ENCODE measurements at places on chromosomes 12 and 14.

GRCh38 chr14:68544081-68544892, 248.6 kb downstream of the ZFP36L1 start:
- no peak for DNase-seq

- DNase-seq = no peak
Observed at GRCh38 chr12:89943463-89943862, 234.8 kb upstream of the ATP2B1 start.

DNA sequence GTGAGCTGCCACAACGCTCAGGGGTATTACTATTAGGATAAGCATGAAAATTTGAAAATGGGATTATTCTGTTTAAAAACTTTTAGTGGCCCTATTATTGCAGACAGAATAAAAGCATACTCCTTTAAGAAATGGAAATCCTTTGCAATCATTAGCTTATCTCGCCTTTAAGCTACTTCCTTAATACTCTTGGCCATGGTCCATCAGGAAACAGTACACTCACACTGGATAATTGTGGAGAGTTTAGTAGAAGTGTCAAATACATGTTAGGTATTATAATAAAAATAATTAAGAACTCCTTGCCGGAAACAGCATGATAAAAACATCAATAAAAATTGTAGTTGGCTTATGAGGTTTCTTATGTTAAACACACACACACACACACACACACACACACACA, 100.4 kb upstream of the PPFIA2 start:
- no peak for DNase-seq

- no peak for DNase-seq
Observed at GRCh38 chr12:59634254-59634653, 38.4 kb downstream of the SLC16A7 start.

DNA sequence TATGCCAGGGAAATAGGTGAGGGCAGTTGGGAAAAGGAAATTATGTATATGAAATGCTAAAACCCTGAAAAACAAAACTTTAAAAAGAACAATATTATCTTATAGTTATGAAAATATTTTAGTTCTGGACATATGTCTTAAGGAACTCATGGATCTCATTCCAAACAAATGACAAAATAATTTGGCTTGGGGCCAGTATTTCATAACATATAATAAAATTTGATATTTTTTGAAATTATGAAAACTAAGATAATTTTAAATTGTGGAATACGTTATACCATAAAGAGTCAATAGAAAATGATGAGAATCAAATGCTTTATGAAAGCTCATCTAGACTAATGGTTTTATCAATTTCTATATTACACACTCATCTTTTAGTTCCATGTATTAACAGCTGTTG, 173.8 kb upstream of the DCN start:
- DNase-seq = no peak

DNA sequence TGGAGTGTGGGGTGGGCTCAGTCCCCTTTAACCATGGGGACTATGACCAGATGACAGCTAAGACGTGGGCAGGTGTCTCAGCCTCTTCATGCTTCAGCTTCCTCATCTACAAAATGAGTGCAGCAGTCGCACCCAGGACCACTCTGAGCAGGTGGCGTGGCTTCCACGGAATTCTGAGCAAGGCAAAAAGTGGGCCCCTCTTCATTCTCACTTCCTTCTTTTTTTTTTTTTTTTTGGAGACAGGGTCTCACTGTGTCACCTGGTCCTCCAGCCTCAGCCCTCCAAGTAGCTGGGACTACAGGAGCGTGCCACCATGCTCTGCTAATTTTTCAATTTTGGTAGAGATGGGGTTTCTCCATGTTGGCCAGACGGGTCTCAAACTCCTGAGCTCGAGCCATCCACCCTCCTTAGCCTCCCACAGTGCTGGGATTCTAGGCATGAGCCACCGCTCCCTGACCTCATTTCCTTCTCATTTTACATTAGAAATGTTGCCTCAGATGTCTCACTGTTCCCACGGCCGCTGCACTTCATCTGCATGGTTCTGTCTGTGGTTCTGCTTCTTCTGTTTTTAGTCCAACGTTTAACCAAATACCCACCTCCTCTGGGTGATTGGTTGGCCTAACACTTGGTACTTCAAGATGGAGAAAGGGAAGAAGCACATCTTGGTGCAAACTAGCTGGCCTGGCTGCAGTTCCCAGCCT, 41.3 kb upstream of the BCL7A start:
- no peak for DNase-seq

- DNase-seq = peak; percentile 1
Observed at GRCh38 chr12:40502322-40502721, 189.9 kb upstream of the CNTN1 start.

DNA sequence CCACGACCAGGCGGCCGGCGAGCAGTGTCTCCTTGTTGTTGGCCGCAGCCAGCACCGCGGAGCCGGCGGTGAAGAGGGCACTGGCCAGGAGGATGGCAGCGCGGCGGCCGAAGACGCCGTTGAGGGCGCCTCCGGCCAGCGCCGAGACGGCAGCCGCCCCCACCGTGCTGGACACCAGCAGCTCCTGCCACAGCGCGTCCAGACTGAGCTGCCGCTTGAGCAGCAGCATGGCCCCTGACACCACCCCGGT, 691 bp downstream of the SLC2A13 start:
- no peak for DNase-seq

DNA sequence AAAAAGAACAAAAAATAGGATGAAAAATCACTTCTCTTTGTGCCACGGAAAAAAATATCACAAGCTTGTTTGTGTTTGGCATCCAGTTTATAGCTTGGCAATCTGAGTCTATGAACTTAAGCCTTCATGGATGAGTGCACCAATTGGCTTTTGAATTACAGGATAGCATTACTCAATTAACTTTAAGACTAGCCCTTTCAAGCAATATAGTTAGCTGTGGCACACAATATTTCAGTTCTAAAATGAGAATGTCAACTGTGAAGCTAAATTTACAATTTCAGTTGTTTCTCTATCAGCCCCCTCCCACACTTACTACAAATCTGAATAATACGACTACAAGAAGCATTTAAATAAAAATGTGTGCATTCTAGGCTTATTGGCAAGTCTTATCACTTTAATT, 8.3 kb downstream of the RERG start:
- no peak for DNase-seq

GRCh38 chr14:75147423-75148071, 20.7 kb upstream of the NEK9 start:
- DNase-seq = no peak

DNA sequence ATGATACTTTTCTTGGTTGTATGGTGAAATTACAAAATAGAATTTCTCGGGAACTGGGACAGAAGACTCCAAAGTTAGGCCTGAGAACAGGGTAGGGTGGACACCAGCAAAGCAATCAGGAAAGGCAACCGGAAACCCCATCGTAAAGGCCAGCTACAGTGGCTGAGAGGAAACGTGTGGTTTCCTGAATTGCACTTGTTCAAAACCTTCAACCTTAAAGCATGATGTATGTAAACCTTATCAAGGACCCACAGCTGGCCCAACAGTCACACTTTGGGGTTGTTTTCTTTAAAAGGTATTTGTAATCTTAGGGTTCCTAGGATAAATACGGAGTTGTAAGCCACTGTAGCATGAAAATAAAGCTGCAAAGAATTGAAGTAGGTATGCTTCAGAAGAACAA, 2.2 kb upstream of the PTGDR start:
- DNase-seq = no peak

GRCh38 chr14:33511851-33512640, 438.8 kb downstream of the EGLN3 start:
- no peak for DNase-seq

DNA sequence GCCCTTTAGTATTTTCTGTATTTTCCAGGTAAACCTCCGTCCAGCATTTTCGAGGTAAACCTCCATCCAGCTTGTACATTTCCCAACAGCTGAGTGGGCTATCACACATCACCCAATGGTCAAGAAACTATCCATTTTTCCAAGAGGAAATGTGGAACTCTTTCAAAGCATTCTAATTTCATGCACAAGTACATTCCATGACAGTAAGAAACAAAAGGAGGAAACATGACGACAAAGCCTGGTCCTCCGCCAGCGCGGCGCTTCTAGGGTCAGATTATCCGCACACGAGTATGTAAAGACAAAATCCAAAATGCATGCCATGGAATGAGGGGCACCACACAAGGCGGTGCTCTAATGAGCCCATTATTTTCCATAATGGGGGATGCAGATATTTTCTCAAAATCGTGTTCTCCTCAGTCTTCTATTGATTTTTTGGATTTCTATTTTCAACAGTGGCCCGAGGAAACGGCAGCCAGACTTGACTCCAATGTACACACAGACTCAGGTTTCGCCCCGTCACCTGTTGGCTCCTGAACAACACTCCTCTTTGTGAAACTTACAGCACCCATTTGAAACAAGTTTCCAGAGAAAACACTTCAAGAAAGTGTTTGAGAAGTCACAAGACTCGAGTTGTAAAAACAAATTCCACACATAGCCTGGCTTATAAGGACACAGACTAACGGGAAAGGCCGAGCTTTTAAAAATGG, 107.4 kb downstream of the PRICKLE1 start:
- no peak for DNase-seq

GRCh38 chr12:38391007-38391406, 74.4 kb downstream of the ALG10B start:
- no peak for DNase-seq

DNA sequence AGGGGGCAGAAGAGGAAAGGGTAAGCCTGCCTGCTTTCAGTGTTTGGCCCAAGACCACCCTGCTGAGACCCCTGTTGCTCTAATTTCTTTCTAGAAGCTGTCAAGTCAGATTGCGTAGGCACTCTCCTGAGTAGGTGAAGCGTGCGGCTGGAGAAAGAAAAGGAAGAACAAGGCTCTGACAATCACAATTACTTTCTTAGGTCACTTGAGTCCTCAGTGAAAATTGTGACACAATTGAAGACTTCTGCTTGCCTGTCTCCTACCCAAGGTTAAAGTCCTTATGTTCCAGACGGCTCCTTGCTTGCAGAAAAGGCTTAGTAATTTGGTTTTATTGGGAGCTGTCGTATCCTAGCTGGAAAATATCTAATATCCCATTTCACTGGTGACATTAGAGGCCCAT, 721 bp upstream of the CTSG start:
- DNase-seq = no peak

GRCh38 chr12:113220593-113221180, 577 bp upstream of the TPCN1 start:
- DNase-seq = no peak

GRCh38 chr12:29104516-29104915, 44.6 kb upstream of the FAR2 start:
- no peak for DNase-seq

GRCh38 chr14:23423657-23424056, 11.8 kb downstream of the MYH7 start:
- no peak for DNase-seq

GRCh38 chr12:52687497-52688385, 7.5 kb upstream of the KRT1 start:
- DNase-seq = no peak

DNA sequence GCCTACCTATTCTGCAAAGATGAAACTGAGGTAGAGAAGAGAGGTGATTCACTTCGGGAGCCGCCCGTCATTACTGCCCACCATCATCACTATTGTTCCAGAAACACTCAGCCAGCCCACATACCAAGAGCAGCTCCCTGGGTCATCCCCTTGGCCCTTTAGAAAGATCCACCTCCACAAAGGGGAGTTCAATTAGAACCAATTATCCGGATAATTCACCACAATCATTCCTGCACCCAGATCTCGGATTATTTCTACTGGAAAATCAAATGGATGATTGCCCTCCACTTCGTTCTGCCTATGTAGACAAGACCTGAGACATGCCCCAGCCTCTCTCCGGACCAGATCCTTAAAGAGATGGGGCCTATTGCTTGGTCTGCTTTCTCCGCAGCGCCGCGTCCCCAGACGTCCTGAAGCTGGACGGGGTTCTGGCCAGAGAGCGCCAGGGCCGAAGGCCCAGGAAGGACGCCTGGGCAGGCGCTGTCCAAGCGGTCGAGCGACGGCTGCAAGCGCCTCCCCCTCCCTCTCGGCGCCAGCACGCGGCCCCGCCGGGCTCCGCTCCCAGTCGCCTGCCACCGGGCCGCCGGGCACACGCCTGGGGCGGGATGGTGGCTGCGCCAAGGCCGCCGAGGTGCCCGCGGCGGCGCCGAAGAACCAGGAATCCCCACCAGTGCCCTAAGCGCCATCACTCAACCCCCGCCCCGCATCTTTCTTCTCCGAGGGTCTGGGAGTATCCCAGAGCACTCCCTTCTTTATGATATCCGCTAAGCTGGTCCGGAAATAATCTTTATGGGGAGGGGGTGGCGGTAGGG, 1.3 kb upstream of the ASCL1 start:
- DNase-seq = no peak

DNA sequence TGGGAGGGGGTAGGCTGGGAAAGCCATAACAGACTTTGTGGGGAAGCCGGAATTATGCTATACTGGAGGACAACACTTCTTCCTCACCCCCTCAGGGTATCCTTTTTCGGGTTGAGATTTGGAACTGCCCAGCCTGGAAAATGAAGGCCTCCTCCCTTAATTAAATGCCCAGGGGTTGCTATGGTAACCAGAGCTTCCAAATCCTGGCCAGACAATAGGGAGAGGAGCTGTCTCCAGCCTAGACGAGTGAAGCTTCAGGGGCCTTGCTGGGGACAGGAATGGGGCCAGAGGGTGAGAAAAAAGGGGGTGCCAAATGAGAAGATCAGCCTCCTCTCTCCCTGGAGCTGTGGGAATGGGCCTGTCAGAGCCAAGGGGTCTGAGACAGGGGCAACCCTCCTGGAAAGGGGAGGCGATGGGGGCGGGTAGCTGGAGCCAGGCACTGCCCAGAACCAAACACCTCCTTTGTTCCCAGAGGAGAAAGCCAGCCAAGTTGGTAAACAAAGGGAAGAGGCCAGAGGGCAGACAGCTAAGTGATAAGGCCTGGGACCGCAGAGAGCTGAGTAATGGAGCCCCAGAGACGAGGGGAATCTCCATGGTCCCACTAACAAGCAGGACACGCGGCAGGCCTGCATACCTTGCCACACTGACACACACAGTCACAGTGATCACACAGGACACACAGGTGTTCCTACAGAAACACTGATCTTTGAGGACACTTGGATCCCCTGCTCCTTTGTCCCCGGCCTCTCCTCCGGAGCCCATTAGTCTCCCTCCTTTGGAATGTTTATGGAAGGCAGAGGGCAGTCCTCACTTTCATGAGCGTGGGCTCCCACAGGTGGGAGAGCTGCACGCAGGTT, 17.9 kb upstream of the RND1 start:
- DNase-seq = no peak

GRCh38 chr12:104243971-104244370, 28.4 kb downstream of the TXNRD1 start:
- no peak for DNase-seq

DNA sequence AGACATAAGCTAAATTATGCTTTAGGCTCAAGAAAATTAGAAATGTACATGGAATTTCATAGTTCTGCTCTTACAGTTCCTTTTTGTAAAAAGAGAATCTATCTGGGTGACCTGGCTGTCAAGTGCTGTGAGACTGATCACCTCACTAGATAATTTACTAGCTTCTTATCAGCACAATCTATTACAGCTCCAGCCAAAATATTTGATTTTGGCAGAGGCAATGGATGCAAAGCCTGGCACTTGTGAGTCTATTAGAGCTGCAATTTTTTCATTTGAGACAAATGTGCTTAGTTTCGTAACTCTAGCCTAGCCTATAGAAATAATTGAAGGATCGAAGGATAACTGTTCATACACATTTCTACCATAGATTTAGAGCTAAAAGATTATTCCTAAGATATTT, 927.5 kb downstream of the SLC6A15 start:
- DNase-seq = no peak

- no peak for DNase-seq
Observed at GRCh38 chr12:27542628-27543027, 18.6 kb downstream of the PPFIBP1 start.

- no peak for DNase-seq
Observed at GRCh38 chr12:91383099-91383498, 200.5 kb upstream of the DCN start.

All from K562 (cell line).